ENCODE measurements at places on chromosomes 4 and X.

DNA sequence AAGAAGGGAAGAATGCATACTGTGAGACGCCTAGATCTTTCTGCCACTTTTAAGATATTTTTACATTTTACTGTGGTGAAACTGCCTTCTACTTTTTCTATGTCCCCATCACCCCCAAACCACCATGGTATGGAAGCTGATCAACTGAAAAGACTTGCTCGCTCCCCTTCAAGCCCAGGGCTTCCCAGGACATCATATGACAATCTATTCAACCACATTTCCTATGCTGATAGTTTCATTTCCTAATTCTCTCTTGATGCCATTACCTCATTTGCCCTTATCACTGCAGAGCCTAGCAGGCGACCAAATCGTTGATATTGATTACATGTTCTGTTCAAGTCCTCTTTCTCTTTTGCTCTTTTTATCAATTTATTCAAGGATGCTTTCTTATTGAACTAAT is 40.1 kb upstream of the KLHL34 start:
- no peak for DNase-seq

DNA sequence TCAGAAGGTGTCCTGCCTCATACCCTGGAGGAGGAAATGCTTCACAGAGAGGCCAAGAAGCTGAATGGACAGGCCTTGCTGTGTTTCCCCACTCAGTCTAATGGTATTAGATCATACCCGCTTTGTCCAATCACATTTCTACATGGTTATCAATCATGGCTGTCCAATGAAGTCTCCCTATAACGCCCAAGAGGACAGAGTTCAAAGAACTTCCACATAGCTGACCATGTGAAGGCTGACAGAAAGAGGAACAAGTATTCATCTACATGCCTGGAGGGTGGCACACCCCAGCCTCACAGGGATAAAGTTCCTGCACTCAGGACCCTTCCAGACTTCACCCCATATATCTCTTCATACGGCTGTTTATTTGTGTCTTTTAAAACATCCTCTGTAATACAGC is 123.4 kb downstream of the MANBA start:
- DNase-seq: no peak

- no peak for DNase-seq
Observed at GRCh38 chr4:21811565-21811964, 137.0 kb downstream of the KCNIP4 start.

DNA sequence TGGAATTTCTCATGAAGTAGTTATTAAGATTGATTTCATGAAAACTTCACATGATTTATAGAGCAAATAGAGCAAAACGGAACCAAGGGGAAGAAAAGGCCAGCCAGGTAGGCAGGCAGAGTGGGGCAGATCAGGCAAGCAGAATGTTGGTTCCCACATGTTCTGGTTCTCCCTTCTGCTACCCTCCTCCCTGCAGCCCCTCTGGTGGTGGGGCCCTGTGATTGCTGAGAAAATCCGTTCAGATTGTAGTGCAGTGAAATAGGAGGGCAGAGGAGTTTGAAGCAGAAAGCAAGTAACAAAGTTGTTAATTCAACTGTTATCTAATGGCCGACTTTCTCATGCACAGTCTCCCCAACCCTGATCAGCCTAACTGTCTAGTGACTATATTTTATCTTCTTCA is 185.3 kb downstream of the MID1IP1 start:
- peak; percentile 11 for DNase-seq

DNA sequence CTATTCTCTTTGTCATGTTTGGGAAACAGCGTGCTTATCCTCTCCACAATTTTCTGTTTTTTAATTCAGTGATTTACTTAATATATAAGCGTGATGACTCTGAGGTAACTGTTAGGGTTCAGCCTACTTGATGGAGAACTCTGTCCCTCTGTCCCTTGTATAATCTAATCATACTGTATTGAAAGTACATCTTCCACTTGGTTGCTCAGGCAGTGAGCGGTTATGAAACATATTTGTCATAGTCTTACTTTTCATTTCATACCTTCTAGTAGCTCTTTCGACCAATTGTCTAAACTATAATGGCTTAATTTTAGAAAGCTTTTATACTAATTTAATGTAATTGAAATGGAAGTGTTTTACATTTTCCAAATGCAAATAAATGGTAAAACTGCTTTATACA is 469.0 kb downstream of the TLL1 start:
- DNase-seq: no peak

GRCh38 chr4:166816890-166817289 is 417.4 kb downstream of the SPOCK3 start:
- DNase-seq: no peak

GRCh38 chr4:172411149-172411548 is 597.9 kb downstream of the GALNTL6 start:
- DNase-seq: no peak

GRCh38 chr4:118338981-118339765 is 13.6 kb downstream of the PRSS12 start:
- DNase-seq: no peak

DNA sequence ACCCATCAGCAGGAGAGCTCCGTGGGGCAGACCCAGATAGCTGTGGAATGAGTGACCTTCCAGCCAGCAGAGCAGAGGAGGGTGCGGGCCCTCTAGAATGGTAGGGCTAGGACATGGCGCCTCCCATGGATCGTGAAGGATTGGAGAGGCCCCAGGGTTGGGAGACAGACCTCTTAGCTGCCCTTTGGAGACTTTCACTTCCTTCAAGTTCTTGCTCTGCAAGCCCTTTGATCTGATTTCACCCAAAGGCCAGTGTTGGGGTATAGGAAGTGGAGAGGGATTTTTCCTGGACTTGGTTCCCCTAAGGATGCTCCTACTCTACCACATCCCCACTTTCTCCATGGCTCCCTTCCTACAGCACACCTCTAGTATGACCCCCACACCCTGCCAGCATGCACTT is 3.0 kb downstream of the SASH3 start:
- DNase-seq: no peak

DNA sequence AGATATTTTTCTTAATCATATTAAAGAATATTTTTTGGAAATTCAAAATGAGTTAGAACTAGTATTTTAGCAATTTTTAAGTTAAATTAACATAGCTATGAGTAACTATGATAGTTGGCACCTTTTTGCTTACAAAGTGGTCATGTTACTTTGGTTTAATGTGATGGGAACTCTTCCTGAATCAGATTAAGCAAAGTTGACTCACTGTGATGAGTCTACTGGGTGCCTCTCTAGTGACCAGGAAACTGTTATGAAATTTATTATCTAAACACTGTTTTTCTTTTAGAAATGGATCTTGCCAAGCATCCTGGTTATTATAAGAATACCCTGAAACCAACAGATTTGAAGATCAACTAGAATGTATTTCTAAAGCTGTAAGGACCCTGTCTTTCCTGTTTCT is 985.8 kb downstream of the TRAM1L1 start:
- no peak for DNase-seq

GRCh38 chrX:1422135-1422465 is 30.2 kb upstream of the SLC25A6 start:
- no peak for DNase-seq

GRCh38 chrX:154305541-154306205 is 10.1 kb downstream of the TKTL1 start:
- DNase-seq: no peak

DNA sequence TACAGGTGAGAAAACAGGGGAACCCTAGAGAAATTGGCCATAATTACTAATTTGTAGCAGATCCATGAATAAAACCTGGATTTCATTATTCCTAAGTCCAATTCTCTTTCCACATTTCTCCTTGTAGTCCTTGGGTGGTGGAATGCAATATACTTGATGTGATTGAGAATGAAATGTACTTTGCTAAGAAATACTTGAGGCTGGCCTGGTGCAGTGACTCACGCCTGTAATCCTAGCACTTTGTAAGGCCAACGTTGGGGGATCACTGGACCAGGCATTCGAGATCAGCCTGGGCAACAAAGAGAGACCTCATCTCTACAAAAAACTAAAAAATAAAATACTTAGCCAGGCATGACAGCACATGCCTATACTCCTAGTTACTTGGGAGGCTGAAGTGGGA is 15.9 kb downstream of the TMEM184C start:
- no peak for DNase-seq

DNA sequence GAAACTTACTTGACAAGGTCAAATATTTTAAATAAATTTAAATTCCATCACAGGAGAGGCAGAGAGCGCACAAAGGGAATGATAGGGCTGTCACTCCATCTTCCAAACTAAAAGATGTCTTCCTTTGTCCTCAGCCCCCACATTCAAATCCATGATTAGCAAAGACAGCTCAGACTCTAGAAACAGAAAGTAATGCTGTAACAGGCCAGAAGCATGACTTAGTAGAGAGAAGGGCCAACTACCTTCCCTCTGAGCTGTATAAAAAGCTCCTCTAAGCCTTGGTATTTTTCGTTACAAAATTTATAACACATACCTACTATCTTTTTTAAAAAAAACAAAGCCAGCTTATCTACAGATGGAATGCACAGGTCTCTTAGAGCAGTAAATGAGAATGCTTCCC is 207.4 kb downstream of the MAPK10 start:
- no peak for DNase-seq

- no peak for DNase-seq
Observed at GRCh38 chr4:9792381-9792780, 10.9 kb downstream of the DRD5 start.

DNA sequence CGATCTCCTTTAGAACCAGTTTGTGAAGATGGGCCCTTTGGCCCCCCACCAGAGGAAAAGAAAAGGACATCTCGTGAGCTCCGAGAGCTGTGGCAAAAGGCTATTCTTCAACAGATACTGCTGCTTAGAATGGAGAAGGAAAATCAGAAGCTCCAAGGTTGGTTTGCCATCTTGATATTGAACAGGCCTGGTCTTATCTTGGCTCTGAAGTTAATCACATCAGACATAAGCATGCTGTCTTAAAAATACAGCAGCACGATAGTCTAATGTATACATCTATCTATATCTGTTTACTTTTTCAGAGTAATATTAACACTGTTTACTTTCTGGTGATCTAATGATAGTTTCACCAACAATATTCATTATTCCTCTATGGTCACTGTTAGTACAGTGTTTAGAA is 129.8 kb downstream of the PTTG2 start:
- DNase-seq: no peak

GRCh38 chrX:100743009-100743607 is 11.2 kb upstream of the SYTL4 start:
- peak; percentile 76 for DNase-seq

DNA sequence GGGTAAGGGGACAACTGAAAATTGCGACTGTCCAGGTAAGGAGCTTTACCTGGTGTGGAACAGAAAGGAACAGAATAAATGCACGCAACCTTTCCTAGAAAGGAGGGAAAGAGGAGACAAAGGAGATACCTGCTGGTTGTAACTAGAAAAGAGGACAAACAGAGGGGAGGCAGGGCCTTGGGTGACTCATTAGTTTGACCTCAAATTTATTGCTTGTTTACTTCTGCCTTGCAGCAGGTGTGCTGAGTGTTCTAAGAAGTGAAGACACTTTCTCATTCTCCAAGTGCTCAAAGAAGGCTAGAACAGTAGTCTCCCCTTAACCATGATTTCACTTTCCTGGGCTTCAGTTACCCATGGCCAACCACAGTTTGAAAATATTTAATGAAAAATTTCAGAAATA is 123.1 kb upstream of the BOD1L1 start:
- no peak for DNase-seq

- DNase-seq: peak; percentile 76
Observed at GRCh38 chrX:48897157-48897624, 377 bp downstream of the TIMM17B start.

- DNase-seq: no peak
Observed at GRCh38 chrX:10781847-10782530, 161.6 kb upstream of the MID1 start.

- no peak for DNase-seq
Observed at GRCh38 chr4:102809190-102809589, 18.2 kb downstream of the UBE2D3 start.

DNA sequence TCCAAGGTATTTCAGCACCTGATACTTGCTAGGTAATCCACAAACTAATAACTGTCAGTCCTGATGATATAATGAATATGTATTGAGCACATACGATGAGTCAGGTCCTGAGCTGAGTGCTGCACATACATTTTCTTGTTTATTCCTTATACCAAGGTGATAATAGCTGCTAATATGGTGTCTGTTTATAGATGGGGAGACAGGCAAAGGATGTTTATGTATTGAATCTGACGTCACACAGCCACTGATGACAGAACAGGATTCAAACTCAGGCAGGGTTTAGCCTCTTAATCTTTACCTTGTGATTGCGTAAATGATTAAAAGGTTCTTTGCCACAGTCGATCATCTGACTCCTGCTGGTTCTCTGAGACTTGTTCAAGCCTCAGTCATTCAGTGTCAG is 609.9 kb upstream of the CPEB2 start:
- no peak for DNase-seq

GRCh38 chr4:38371391-38371851 is 292.6 kb upstream of the KLF3 start:
- no peak for DNase-seq

GRCh38 chr4:18957716-18958115 is 936.2 kb upstream of the LCORL start:
- no peak for DNase-seq

GRCh38 chr4:18882468-18882867 is 860.9 kb upstream of the LCORL start:
- DNase-seq: peak; percentile 65

GRCh38 chr4:176149680-176150355 is 45.6 kb downstream of the SPATA4 start:
- no peak for DNase-seq

DNA sequence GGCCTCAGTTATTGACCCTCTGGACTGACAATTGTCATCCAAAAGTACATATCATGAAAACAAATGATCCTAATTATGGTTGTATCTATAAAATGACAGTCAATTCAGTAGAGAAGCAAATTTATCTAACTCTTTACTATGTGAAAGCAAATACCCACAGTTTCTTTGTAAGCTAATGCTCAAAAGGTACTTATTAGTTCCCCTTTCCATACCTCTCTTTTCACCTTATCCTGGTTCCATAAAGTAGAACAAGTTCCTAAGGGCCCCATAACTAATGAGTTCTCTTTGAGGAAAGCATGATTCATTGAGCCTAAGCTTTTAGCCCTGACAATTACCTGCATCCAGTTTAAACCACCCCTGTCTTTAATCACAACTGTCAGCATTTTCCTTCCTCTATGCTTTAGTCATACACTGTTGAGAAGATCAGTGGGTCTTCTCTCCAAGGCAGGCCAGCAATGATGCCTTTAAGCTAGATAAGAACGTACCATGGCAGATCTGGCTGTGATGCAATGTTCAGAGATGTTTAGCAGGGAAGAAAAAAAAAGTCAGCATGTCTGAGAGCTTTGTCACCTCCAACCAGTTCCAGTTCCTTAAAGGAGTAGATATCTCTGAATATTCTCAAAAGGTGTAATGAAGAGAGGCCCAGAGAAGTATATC is 179.7 kb upstream of the RASGEF1B start:
- DNase-seq: no peak
